ENCODE measurements at places on chromosomes 2 and 18.

DNA sequence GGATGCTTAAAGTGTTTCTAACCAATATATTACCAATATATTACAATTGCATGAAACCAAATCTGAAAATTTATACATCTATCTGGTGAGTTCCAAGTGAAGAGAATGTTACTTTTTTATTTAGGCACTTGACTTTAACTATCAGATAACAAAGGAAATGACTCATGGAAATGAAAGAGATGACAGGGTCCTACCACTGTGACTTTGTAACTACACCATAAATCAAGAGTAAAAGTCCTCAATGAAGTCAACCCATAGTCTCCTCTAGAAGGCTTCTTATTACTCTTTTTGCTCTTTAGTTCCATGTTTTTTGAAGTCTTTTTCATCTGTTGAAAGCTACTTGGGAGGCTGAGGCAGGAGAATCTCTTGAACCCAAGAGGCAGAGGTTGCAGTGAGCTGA is 545.0 kb upstream of the PIK3C3 start:
- no peak for DNase-seq

GRCh38 chr18:32891797-32892196 is 119.0 kb upstream of the KLHL14 start:
- DNase-seq = no peak

DNA sequence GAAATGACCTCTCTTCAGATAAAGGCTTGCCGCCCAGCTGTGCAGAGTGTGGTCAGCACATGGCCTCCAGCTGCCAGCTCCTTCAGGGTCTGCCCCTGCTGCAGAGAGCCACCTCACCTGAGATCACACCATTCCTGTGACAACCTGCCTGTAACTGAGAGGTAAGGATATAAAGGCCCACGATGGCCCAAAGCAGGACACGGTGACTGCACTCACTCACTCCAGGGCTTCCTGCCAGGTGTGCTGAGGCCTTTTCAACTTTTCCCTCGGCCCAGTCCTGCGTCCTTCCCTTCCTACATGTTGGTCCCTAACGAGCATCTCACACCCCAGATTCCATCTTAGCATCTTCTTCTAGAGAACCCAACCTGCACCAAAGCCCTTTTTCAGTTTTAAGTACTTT is 36.2 kb downstream of the ANKRD44 start:
- DNase-seq = no peak

- no peak for DNase-seq
Observed at GRCh38 chr2:53941749-53942148, 29.0 kb downstream of the PSME4 start.

DNA sequence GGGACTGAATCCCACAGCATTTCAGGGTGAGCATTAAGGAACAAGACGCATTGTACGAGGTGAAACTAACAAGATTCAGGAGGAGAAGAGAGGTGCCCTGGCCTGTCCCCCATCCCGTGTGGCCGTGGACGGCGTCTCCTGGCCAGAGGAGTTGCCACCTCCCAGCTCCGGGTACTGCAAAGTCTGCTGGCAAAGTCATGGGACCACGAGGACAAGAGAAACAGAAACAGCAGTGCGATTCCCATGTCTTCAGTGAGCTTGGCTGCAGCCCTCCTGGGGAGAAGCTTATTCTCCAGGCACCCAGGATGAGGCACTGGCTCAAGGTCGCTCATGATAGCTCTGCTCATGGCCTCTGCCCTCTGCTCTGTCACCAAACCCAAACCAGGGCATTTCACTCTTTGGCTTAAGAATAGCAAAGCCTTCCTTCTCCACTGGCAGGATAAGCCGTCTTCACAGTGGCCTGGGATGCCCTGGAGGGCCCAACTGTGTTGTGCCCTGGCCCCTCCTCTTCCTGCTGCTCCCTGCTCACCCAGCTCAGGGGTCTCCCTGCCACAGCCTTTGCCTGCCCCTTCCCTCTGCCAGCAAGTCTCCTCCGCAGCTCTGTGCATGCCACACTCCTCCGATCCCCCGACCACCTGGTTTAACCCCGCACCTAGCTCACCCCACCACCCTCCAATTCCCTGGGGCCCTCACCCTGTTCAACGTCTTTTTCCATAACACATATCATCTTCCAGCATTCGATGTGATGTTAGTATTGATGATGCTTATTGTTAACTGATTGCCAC is 144.8 kb downstream of the PXDN start:
- DNase-seq = no peak

GRCh38 chr2:144832048-144832447 is 312.1 kb upstream of the ZEB2 start:
- no peak for DNase-seq

- no peak for DNase-seq
Observed at GRCh38 chr2:45354776-45355175, 256.3 kb downstream of the SRBD1 start.

Measured in stimulated activated CD4-positive, alpha-beta T cell treated with anti-CD3 and anti-CD28 coated beads, Interleukin-12 subunit alpha, Interleukin-12 subunit beta, amount 100 ng/mL, for 48 hours (primary cell).